Activated CD4-positive, alpha-beta T cell treated with anti-CD3 and anti-CD28 coated beads, Interleukin-2, amount 10 ng/mL, durations not matched to agents 24 days and 14 days (primary cell): ENCODE measurements at places on chromosomes 16 and 17. TPM values are rescaled to one million over a fixed set of nuclear protein-coding genes. Genes with fewer than 3 reads are reported as not detected.

DNA sequence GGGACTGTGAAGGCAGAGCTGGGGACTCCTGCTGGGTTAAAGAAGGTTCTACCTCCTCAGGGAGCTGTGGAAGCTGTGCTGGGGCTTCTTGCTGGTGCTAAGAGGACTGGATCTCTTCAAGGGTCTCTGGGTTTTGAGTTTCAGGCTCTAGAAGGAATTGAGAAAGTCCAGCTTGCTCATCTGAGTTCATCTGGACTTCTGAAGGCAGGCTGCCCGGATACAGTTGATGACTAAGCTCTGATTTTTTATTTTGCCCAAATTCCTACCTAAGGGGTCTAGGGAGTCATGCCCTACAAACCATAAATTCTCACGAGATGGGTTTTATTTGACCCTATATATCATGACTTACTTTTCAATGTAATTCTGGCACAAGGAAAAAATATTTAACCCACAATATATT, 46.8 kb upstream of the TMEM97 start:
- DNase-seq, result no peak
- no peak overlapping the region for H3K4me3 ChIP-seq
- H3K27me3 ChIP-seq, result peaks cover 64% of the 10 kb centered on the region

DNA sequence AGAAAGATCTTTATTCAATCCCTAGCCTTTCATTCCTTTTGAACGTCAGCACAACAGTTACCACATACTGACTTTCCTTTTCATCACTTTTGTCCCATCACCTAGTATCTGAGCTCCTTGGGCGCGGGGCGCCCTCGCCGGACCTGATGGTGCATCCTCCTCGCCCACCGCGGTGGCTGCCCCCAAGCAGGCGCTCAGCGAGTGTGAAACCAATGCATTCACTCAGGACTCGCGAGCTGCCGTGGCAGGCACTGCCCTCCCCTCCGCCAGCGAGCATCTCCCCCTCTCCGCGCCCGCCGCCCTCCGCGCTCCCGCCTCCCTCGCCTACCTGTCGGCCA, 756 bp downstream of the KLHL11 start:
- peaks cover 35% of the 10 kb centered on the region for H3K4me1 ChIP-seq
- no peak for DNase-seq
- no peak overlapping the region for H3K27ac ChIP-seq
- no peaks in the 10 kb centered on the region for H3K27me3 ChIP-seq
- peaks cover 36% of the 10 kb centered on the region for H3K36me3 ChIP-seq
- H3K4me3 ChIP-seq, result no peak overlapping the region

DNA sequence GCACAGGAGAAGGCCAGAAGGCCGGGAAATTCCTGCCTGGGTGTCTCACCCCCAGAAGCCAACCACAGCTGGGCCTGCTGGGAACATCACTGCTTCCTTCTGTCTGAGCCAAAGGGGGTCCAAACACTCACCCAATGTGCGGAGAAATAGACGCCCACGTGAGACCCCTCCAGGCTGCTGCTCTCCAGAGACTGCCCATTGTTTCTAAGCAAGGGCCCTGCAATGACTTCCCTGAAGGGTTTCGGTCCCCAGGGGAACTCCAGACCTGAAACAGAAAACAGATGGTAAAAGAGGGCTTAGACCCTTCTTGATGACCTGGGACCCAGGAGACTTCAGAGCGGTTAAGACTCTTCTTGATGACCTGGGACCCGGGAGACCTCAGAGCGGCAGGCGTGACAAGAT, 41.3 kb downstream of the MRM3 start:
- H3K36me3 ChIP-seq, result no peaks in the 10 kb centered on the region
- no peaks in the 10 kb centered on the region for H3K27me3 ChIP-seq
- DNase-seq, result no peak
- H3K4me3 ChIP-seq, result no peak overlapping the region
- no peak overlapping the region for H3K27ac ChIP-seq

DNA sequence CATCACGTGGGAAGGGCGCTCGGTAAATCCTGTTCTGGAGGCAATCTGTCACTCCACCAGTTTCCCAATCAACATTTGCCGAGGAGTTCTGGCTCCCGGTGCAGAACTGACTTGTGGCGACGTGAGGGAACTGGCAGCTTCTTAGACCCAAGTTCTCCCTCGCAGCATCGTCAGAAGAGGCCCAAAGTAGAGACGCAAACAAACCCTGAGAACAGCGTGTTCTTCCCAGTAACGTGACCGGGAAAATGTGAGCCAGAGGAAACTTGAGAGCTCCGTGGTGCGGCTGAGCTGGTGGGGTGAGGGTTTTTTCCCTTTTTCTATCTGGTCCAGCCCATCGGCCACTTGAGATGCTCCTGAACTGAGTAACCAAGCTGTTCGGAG, 158.9 kb upstream of the CACNG5 start:
- H3K27me3 ChIP-seq, result no peaks in the 10 kb centered on the region
- peaks cover 36% of the 10 kb centered on the region for H3K36me3 ChIP-seq
- DNase-seq, result no peak
- peaks cover 58% of the 10 kb centered on the region for H3K4me1 ChIP-seq

- no peak for DNase-seq
- H3K4me3 ChIP-seq, result no peak overlapping the region
- H3K27me3 ChIP-seq, result no peaks in the 10 kb centered on the region
- H3K36me3 ChIP-seq, result no peaks in the 10 kb centered on the region
- no peak overlapping the region for H3K27ac ChIP-seq
Observed at GRCh38 chr16:87098976-87099720, 218.0 kb downstream of the C16orf95 start.

DNA sequence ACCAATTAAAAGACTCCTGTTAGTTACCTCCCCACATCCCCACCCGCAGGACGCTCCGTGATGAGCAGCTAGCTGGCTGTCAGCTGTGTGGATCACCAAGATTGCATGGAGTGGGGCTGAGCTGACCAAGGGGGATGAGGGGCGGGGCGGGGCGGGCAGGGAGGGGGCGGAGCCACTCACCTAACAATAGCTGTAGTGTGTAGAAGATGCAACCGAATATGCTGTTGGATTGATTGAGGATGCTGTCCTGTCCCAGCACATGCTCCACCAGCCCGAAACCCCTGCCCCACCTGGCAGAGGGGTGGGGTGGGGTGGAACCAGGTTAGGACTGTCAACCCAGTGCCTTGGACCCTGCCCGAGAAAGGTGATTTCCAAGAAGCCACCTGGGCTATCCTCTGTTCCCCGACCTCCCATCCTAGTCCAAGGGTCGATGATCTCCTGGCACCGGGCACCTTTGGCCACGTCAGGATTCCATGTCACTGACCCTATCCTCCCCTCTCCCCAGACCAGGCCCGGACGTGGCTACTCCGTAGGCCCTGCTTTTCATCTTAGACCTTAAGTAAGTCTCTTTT, 1.4 kb downstream of the VKORC1 start:
- H3K27me3 ChIP-seq, result no peaks in the 10 kb centered on the region
- H3K4me3 ChIP-seq, result peak overlapping the region; percentile 95
- H3K36me3 ChIP-seq, result peaks cover 17% of the 10 kb centered on the region
- no peak for DNase-seq
- peaks cover 23% of the 10 kb centered on the region for H3K4me1 ChIP-seq
- H3K27ac ChIP-seq, result no peak overlapping the region

- H3K4me3 ChIP-seq, result no peak overlapping the region
- peaks cover 3% of the 10 kb centered on the region for H3K36me3 ChIP-seq
- no peaks in the 10 kb centered on the region for H3K4me1 ChIP-seq
- no peaks in the 10 kb centered on the region for H3K27me3 ChIP-seq
Observed at GRCh38 chr16:12043953-12044352, 67.4 kb downstream of the SNX29 start.

- peaks cover 19% of the 10 kb centered on the region for H3K4me1 ChIP-seq
- no peaks in the 10 kb centered on the region for H3K27me3 ChIP-seq
- peak overlapping the region; percentile 33 for H3K4me3 ChIP-seq
- peak; percentile 65 for DNase-seq
Observed at GRCh38 chr16:30139583-30140481, 16.8 kb upstream of the MAPK3 start.

DNA sequence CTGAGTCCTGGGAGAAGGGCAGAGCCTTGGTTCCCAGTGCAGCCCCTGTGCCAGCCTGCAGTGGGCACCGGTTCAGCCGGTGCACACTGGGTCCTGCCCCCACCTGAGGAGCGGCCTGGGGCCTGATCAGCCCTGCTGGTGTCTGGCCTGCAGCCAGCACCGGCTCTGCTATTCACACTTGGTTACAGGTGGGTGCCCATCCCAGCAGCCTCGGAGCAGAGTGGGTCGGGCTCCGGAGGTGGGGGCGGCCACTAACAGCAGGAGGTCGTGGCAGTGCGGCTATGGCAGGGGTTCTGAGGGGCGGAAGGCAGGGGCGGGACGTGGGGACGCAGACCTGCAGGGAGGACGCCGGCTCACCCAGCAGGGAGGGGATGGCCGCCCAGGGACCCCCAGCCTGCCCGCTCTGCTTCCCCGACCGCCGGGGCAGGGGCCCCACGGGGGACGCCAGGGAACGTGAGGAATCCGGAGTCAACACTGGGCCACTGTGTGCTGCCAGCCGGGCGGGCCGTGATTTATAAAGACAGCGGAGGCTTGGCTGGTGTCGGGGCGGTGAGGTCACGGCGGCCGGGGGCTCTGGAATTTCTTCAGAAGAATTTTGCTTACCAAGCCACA, 20.3 kb downstream of the METRNL start:
- peaks cover 10% of the 10 kb centered on the region for H3K27me3 ChIP-seq
- H3K36me3 ChIP-seq, result peaks cover 5% of the 10 kb centered on the region
- no peak overlapping the region for H3K27ac ChIP-seq
- H3K4me3 ChIP-seq, result no peak overlapping the region

DNA sequence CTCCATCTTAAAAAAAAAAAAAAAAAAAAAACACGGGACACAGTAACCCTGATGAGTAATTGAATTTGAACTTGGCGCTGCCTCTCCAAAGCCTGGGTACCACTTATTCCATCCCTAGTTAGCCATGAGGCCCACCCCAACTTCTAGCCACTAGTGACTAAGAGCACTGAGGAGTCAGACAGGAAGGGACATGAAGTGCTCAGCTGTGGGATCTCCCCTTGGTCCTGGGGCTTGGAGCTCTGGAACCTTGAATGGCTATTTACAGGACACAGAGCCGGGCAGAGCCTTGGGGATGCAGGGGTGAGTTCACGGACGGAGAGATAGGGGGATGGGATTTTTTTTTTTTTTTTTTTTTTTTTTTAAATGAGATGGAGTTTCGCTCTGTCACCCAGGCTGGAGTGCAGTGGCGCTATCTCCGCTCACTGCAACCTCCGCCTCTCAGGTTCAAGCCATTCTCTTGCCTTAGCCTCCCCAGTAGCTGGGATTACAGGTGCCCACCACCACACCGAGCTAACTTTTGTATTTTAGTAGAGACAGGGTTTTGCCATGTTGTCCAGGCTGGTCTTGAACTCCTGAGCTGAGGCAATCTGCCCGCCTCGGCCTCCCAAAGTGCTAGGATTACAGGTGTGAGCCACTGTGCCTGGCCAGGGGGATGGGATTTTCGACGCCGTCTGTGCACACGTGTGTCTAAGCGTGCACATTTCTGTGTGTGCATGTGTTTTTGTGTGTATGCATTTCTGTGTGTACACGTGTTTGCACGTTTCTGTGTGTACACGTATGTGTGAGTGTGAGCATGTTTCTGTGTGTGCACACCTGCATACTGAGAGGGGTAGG, 20.4 kb upstream of the CIBAR2 start:
- H3K4me3 ChIP-seq, result no peak overlapping the region
- peaks cover 19% of the 10 kb centered on the region for H3K27me3 ChIP-seq
- DNase-seq, result no peak
- H3K27ac ChIP-seq, result no peak overlapping the region
- H3K4me1 ChIP-seq, result peaks cover 2% of the 10 kb centered on the region

- no peaks in the 10 kb centered on the region for H3K4me1 ChIP-seq
- H3K27ac ChIP-seq, result no peak overlapping the region
- DNase-seq, result no peak
- no peak overlapping the region for H3K4me3 ChIP-seq
Observed at GRCh38 chr17:27721797-27722196, 78.5 kb downstream of the NOS2 start.

DNA sequence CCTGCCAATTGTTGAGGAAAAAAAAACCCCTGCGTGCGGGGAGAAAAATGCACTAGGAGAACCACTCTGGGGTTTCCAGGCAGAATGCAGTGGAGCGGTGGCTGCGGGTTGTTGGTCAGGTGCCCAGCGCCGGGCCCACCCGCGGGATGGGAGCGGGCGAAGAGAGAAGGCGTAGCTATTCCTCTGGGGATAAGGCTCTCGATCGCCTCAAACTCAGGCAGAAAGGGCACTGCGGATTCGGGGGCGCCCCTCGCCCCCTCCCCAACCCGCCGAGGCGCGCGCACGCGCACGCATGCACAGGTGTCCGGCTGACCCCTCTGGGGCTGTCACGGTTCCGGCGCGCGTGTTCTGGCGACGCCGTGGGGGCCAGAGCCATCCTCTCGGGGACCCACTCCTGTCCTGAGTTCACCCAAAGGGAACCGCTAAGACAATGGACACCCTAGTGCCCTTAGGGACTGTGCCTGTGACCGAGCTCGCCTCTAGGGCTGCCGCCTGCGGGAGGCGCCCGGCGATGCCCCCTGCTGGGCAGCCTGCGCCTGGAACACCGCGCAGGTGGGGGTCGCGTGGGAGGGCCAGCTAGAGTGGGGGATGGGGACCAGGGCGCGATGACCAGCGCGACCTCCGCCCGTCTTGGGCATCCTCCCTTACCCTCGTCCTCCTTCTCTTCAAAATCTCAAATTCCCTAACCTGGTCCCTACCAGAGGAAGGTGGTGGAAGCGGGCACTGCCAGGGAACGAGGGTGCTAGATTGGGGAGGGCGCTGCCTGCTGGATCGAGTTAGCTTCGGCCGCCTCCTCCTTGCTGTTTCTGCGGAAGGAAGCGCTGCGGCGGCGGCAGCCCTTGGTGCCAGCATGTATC, 14.4 kb upstream of the CBX8 start:
- H3K27me3 ChIP-seq, result peaks cover 53% of the 10 kb centered on the region
- peak overlapping the region; percentile 57 for H3K4me3 ChIP-seq
- DNase-seq, result peak; percentile 80
- peak overlapping the region; percentile 62 for H3K27ac ChIP-seq
- no peaks in the 10 kb centered on the region for H3K36me3 ChIP-seq

- no peaks in the 10 kb centered on the region for H3K27me3 ChIP-seq
- H3K4me1 ChIP-seq, result peaks cover 60% of the 10 kb centered on the region
- no peak for DNase-seq
Observed at GRCh38 chr16:11583166-11583565, 3.6 kb downstream of the LITAF start.

GRCh38 chr17:71905376-71906031, 215.3 kb upstream of the SOX9 start:
- DNase-seq, result no peak
- no peaks in the 10 kb centered on the region for H3K27me3 ChIP-seq
- H3K27ac ChIP-seq, result no peak overlapping the region
- H3K36me3 ChIP-seq, result no peaks in the 10 kb centered on the region
- no peak overlapping the region for H3K4me3 ChIP-seq

DNA sequence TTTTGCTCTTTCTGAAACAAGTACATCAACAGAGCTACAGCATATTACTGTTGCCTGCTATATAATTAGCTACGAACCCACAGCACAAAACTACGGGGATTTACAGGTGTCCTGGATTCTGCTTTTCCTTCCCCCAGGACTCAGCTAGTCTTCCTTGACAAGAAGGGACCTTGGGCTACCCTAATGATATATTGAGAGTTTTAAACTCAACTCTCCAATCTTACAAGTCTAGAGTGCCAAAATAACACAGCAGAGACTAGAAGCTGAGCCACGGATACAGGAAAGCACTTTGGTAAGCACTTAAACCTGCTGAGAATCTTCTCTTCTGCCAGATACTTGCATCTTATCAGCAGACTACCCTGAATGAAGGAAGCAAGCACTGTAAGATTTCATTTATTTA, 161.4 kb upstream of the C17orf78 start:
- no peaks in the 10 kb centered on the region for H3K4me1 ChIP-seq
- no peak overlapping the region for H3K27ac ChIP-seq
- H3K27me3 ChIP-seq, result no peaks in the 10 kb centered on the region
- H3K4me3 ChIP-seq, result no peak overlapping the region
- peaks cover 20% of the 10 kb centered on the region for H3K36me3 ChIP-seq

The TMC7 gene
- not detected in 2 replicates for total RNA-seq

The RNF227 gene
- total RNA-seq, result 6.2 and 6.5 TPM in 2 replicates

The SHISA6 gene
- not detected in 2 replicates for total RNA-seq

The PAQR4 gene
- 41.0 and 43.3 TPM in 2 replicates for total RNA-seq

The MMP25 gene
- total RNA-seq, result 8.1 and 10.2 TPM in 2 replicates
